SW 1271 (cell line): ENCODE measurements at places on chromosomes 13 and 19.

DNA sequence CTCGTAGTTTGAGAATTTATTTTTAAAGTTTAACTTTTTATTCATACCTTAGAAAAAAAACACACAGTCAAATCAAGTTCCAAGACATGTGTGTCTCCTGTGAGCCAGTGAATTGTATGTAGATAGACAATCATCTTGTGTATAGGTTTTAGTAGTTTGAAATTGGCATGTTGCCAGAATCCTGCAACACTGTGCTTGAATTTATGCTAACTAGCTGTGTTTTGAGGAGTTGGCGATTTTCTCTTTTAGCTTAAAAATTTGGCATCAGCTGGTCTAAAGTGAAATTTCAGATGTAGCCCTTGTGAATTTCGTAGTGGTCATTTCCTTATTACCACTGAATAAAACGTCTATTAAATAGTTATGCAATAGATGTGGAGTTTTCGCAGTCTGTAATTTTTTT lies 213.2 kb downstream of the ATP8A2 start:
- no peak for DNase-seq

DNA sequence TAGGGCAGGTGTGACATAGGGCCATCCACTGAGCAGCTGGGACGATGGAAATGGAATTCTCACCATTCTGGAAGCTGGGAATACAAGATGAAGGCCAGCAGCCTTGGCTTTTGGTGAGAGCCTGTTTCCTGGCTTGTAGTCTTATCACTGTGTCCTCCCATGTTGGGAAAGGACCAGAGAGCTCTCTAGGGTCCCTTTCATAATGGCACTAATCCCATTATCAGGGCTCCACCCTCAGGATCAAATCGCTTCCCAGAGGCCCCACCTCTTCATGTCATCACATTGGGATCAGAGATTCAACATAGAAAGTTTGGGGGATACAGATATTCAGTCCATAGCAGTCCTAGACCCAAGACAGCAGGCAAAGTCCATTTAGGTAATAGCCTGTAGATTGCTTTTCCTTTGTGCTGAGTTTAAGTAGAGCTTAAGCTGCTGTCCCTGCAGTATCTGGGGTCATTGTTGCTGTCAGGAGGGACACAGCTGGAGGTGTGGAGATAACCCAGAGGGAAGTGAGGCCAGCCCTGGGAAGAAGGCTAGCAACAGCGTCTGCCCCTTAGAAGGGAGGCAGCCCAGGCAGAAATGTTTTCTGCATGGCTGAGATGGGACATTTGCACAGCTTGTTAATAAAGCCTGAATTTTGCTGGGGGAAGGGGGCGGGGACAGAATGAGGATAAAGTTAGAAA lies 136.5 kb upstream of the GPR12 start:
- DNase-seq, result no peak

DNA sequence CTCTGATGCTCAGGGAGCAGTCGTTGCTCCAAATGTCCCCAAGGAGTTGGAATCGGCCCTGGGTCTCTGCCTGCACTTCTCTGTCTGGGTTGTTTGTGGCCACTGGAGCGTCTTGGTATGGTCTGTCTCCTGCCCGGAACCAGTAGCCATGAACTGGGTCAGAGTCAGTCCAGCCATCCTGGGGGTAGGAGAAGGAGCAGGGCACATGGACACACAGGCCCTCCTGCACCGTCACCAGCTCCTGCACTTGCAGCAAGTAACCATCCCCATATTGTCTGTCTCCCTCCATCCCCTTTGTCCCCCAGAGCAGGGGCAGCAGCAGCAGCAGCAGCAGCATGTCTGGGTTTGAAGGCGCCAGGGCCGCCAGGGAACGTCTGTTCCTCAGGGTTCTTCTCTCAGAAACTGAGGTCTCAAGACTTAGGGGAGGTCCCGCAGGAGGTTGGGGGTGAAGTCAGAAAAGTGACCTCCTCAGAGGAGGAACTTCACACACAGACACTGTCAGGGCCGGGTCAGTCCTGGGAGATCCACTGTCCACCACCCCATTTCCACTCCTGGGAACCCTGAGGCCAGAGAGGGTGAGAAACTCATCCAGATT lies at the start of gene SIGLEC8:
TSS of gene SIGLEC8 (minus strand) at position 404 of the 595 bp plus-strand sequence. CDS start at position 337, 67 bp downstream.
- no peak for DNase-seq

- DNase-seq, result no peak
Measured at GRCh38 chr13:74464670-74465069, 330.5 kb upstream of the KLF12 start.

DNA sequence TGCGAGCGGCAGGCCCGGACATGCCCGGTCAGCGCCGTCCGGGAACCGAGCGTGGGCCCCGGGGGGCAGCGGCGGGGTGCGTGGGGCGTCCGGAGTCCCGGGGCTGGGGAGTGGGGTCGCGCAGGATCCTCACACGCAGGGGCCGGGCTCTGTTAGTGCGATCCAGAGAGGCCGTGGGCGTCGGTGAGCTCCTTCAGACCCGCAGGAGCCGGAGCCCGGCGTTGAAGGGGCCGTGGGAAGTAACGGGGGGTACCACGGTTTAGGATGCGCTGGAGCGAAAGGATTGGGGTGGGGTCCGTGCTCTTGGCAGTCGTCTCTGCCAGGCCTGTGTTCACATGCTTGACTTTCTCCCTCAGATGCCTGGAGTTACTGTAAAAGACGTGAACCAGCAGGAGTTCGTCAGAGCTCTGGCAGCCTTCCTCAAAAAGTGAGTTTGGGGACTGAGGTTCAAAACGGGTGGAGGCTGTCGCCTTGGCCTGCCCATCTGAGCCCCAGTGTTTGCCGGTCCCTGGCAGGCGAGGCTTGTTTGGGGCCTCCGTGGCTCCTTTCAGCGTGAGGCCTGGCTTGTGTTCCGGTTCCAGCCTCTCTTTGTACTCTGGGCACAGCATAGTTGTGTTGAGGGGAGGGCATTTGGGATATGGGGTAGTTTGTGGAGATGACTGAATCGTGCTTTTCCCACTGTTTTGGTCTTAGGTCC lies 512 bp downstream of the RPS19 start:
- DNase-seq, result no peak

GRCh38 chr13:53207556-53207955 lies 178.9 kb downstream of the OLFM4 start:
- DNase-seq, result no peak

GRCh38 chr19:629961-630714 lies 3.2 kb downstream of the POLRMT start:
- DNase-seq, result no peak

DNA sequence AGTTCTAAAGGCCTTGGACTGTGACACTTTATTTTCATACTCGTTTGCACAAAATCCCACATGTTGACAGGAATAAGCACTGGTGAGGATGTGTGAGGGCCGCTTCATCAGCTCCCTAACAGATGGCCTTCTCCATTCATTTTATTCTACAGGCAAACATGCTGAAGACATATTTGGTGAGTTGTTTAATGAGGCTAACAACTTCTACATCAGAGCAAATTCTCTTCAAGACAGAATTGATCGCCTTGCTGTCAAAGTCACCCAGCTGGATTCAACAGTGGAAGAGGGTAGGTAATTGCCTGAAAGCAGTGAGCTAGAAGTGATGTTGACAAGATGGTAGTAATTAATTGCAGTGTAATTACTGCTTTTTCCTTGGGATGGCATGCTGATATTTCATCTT lies 95.7 kb downstream of the GPR12 start:
- DNase-seq, result no peak

DNA sequence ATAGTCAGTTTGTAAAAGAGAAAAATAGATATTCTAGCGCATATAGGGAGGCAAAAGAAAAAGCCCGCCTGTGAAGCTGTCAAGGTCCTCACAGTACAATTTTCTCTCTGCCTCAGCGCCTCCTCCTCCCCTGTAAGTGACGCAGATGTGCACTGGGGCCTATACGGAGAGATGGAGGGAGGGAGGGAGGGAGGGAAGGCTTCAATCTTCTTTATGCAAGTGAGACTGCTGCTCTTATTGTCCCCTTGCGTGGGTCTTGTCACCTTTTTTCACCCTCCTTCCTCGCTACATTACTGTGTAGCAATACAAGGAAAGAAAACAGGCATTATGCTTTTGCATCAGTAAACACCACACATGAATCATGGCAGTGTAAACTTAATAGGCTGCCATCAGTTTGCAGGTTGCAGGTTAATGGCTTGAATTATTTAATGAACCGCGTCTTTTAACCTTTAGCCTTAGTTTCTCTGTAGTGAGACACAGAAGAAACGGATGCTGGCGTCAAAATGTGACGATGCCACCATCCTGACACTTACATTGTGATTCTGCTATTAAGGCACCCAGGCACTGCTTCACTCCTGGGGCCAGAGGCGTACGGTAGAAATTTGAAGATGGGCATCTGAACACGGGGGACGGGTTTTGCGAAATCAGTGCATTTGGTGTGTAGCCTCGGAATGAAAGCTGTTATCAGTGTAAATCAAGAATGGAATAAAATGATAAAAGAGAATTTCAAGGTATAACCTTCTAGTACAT lies at the start of gene KLHL1:
TSS of gene KLHL1 (minus strand) at position 97 of the 750 bp plus-strand sequence. CDS start 753 bp downstream, outside the sequence.
- DNase-seq, result no peak

DNA sequence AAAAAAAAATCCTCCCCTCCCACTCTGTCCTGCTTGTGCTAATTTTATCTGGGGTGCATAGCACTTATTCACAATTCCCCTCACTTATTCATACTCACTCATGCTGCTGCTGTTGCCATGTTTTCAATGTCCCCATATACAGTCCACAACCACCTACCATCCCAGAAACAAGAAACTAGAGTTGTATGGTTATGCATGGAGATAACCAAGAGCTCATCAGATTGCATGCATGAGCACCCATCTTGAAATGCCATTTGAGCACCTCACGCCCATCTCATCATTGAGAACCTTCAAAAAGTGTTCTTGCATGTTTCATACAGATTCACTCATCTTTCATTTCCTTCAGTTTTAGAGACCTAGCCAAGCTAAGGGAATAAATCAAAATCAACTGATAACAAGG lies 15.1 kb upstream of the N4BP2L2 start:
- no peak for DNase-seq
